Fibroblast of skin of right biceps (primary cell): ENCODE measurements at places on chromosomes 7 and 10.

GRCh38 chr7:34074421-34074820 lies 169.1 kb downstream of the BMPER start:
- DNase-seq = no peak

DNA sequence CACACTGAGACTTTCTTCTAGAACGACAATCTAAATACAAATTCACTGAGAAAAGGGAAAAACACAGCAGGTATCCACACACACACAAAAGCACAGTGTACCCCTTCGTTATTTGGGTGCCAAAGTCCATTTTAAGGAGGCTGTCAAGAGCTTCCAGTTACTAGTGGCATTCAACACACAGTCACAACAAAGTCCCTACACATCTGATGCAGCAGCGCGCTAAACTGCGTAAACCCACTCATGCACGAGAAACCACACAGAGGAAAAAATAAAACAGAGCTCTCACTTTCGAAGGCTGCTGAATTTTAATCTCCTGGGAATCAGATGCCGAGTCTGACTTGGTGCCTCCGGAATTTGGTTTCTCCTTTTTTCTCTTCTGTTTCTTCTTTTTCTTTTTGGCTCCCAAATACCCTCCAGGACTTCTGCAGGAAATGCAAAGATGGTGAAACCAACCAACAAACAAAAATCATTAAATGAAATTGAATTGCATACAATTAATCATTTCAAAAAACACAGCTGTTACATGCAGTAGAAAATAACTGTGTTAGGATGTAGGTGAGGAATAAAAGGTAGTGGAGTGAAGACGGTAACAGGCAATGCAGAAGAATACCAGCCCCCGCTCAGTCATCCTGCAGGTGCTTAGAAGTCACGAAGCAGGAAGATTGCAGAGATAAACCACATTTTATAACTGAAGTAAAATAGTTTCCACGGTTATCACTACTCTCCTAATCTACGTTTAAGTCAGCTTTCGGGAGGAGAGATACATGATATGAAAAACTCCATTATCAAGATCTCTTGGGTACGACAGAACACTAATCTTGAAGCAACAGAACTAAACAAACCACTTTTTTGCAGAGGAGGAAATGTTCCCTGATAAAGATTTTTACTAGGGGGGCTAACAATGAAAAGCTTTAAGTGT lies 27.1 kb downstream of the NMT2 start:
- peak; percentile 23 for DNase-seq

- no peak for DNase-seq
Observed at GRCh38 chr7:73626814-73627213, 2.5 kb upstream of the MLXIPL start.

DNA sequence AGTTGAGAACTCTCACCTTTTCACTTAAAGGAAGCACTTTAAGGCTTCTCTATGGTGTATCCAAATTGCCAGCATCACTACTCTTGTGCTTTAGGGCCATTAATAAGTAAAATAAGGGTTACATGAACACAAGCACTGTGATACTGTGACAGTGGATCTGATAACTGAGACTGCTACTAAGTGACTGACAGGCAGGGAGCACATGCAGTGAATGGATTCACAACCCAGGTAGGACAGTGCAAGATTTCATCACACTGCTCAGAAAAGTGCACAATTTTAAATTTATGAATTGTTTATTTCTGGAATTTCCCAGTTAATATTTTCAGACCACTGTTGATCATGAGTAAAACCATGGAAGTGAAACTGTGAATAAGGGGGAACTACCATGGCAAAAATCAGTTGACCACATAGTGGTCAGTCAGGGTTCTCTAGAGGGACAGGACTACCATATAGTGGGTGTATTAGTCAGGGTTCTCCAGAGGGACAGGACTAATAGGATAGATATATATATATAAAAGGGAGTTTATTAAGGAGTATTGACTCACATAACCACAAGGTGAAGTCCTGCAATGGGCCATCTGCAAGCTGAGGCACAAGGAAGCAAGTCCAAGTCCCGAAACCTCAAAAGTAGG lies 20.9 kb upstream of the CYP51A1 start:
- no peak for DNase-seq

- peak; percentile 2 for DNase-seq
Observed at GRCh38 chr7:146878901-146879300, 762.3 kb downstream of the CNTNAP2 start.

- DNase-seq = peak; percentile 55
Observed at GRCh38 chr10:569961-570627, 119.4 kb downstream of the DIP2C start.

GRCh38 chr7:30136743-30137485 lies 2.1 kb downstream of the MTURN start:
- no peak for DNase-seq

DNA sequence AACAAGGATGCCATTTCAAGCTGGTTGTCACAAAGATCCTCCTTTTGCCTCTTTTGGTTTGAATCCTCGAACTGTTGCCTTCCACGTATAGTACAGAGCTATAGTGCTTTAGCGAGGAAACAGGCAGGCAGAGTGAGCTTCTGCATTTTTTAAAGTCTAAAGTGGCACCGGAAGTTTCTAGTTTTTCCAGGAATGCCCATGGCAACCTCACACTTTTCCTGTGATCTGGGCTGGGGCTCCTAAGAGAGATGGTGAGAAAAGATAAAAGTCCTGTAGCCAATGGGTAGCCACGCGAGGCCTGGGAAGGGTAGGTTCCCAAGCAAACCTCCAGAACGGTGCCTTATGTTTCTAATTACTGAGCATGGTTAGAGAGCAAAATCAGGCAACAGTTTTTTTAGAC lies 76.7 kb downstream of the CALD1 start:
- peak; percentile 83 for DNase-seq

GRCh38 chr10:71658467-71658745 lies 61.2 kb downstream of the C10orf105 start:
- no peak for DNase-seq

DNA sequence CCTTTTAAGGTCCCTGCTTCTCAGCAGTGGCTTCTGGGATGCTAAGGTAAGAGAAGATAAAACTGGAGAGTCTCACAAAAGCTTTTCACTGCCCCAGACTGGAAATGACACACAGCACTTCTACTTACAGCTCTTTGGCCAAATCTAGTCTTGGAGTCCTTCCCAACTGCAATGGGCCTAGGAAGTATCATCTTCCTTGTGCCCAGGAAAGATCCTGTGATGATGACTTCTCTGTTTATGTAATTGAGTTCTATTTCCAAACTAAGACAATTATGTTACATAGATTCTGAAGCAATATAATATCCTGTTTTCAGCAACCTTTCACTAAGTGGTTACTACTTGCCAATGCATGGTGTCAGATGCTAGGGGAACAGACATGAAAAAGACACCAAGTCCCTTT lies 234.1 kb downstream of the PTEN start:
- DNase-seq = no peak

- peak; percentile 14 for DNase-seq
Observed at GRCh38 chr7:65239707-65240352, 133.8 kb upstream of the ZNF92 start.

GRCh38 chr7:13841284-13841683 lies 148.2 kb downstream of the ETV1 start:
- no peak for DNase-seq

DNA sequence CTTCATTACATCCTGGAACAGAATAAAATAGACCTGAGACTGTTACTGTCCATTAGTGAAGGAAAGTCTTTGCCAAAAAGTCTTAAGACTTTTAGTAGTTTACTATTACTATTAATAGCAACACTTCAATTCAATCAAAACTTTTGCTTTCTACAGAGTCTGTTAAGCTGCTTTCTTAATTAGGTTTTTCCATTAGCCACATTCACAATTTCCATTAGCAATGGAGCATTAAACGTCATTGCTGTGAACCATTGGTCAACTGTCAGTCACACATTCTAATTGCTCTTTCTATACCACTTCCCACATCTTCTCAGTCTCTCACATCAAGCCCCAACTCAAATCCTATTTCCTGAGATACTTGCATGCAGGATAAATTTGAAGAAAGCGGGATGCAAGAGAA lies 736.6 kb upstream of the SORCS1 start:
- no peak for DNase-seq

GRCh38 chr7:43484678-43485395 lies 98.1 kb upstream of the STK17A start:
- no peak for DNase-seq

- no peak for DNase-seq
Observed at GRCh38 chr10:95837356-95837776, 70.4 kb upstream of the CC2D2B start.

DNA sequence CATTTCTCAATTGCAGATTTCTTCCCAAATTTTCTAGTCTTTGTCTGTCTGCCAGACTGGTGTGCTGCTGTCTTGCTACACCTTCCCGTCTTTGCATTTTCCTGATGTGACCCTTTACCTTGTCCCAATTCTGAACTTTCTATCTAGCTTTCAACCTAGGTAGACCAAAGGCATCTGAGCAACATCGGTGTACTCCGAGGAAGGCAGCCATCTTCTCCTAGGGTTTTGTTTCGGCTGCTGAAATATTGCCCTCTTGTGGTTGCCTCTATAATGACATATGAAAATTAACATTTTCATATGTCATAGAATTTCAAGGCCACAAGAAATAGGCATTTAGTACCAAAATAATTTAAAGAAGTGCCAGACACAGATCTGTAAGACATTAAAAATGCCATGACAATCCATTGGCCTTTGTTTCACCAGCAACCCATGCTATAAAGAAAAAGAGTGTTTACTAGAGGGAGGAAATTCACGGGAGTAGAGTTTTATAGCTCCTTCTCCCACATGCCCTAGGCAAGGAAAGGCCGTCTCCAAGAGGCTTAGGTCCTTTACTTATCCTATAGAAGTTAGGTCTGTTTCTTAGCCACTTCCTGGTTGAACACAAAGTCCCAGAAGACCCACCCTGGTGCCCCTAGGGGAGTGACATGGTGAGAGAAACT lies 23.4 kb downstream of the OR9A2 start:
- DNase-seq = peak; percentile 31

GRCh38 chr7:95996174-95996573 lies 223.8 kb downstream of the DYNC1I1 start:
- DNase-seq = peak; percentile 35

- peak; percentile 93 for DNase-seq
Observed at GRCh38 chr10:102225646-102226541, at the start of gene ELOVL3. Gene ELOVL3 (plus strand): TSS chr10:102226299. CDS start chr10:102226549, 250 bp downstream.

- DNase-seq = no peak
Observed at GRCh38 chr10:34543716-34544115, 271.4 kb downstream of the PARD3 start.

DNA sequence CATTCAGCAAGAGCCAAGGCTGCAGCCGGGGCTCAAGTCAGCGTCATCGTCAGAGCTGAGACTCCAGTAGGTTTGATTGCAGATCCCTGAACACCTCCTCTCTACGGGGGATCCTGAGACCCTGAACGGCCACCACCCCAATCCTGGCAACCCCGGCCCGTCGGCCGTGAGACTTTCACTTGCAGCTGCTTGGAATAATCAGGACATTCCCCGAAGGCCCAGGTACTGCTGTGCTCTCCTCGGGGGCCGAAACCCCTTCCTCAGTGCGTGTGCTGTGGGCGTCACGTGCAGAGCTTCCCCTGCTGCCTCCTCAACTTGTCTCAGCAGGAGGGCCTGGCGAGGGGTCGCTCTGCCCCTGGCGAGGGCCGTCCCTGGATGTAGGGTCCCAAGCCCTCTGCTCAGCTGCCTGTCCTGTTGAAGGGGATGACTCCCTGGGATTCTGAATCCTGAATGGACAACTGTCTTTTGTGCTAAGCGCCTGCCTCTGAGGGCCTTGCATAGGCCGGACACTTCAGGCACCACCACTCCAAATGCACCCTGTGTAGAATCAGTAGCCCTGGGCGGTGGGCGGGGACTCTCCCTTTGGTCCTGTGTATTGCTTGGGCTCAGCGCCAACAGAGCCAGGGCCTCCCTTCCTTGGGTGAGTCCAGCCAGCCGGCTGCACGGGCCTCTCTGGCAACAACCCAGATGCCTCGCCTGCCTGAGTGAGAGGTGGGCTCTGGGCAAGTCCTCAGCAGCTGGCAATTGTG lies 63.8 kb upstream of the EBF3 start:
- no peak for DNase-seq

DNA sequence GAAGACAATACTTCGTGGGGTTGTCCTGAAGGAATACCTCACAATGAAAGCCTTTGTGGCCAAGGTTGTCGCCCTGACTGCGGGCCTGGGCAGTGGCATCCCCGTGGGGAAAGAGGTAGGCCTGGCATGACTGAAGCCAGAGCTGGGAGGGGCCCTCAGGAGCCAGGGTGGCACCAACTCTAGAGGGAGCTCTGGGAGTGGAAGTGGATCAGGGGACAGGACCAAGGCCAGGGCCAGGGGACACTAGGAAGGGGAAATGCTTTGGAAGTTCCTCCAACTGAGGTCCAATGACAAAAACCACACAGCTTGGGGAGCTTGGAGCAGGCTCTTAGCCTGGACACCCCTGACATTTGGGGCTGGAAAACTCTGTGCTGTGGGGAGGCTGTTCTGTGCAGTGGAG lies 5.8 kb downstream of the CLCN1 start:
- DNase-seq = no peak

- no peak for DNase-seq
Observed at GRCh38 chr7:142175594-142175993, 64.1 kb downstream of the MGAM2 start.

GRCh38 chr10:105356626-105357025 lies 715.5 kb downstream of the SORCS3 start:
- no peak for DNase-seq

DNA sequence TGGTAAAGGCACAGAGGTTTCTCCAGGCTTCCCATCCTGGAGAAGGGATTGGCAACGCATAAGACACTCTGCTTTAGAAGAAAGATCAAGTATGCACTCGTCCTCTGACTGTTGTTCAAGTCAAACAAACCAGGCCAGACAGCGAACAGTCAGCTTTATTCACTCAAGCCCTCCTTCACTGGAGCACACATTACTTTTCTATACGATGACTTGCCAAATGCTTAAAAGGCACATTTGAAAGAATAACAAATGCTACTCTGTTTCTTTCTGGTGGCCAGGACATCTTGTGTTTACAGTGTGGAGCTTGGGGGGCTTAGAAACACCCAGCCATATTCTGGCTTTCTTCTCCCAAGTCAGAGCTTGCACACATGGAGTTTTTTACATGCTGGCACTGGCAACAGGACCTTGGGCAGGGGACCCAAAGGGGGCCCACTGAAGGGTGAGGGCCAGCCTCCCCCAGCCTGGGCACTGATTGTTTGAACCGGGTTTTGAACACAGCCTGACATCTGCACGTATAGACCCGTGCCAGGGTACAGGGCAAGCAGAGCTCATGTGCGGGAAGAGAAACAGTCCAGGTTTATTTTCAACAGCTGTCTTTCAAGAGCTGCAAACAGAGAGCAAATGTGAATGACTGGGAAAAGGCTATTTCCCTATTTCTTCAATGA lies 33.3 kb upstream of the FGFR2 start:
- DNase-seq = no peak

DNA sequence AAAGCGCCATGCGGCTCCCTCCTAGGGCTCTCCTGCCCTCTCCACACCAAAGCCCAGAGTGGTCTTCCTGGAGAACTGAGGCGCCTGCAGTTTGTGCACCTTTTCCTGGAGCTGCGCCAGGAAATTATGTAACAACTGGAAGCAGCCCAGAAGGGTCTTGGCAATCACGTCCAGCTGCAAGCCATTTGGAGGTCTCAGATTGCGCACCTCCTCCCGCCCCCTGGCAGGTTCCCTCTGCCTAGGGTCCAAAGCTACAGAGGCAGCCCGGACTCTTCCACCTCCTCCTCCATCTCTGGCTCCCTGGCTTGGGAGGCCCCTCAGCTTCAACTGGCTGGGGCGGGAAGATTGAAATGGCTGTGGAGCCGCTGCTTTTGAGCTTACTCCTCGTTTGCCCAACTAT lies 34.0 kb upstream of the SFTPD start:
- no peak for DNase-seq
